ENCODE measurements at places on chromosomes 3 and 15.
A peak's percentile ranks its signal among the peaks of the same experiment; 100 is the strongest.

DNA sequence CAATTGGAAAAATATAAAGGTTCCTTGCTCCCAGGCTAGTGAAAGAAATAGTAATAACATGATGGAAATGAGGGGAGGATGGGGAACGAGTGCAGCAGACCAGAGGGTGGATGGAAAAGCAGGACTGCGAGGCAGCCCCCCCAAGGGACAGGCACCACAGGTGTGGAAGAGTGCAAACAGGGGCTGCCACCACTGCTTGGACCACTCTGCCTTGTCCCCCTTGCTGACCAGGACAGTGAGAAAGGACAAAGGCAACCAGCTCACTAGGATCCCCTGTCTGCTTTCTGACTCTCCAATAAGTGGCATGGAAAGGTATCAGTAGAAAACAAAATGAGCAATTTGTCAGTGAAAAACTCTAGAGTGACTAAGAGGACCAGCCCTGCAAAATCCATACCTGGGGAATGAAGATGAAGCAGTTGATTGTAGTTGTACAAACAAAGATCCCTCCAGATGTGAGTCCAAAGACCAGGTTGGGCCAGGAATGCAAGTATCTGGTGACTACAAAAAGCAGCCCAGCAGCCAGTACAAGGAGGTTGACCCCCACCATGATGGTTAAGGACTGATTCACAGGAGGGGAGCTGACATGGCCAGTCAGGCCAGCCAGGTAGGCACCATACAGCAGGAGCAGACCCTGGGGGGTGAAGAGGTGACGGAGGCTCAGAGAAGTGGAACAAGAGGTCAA, 86.6 kb upstream of the GSK3B start:
- H3K4me3 ChIP-seq = no peak overlapping the region
- no peaks in the 10 kb centered on the region for H3K4me1 ChIP-seq
- no peak for DNase-seq
- no peaks in the 10 kb centered on the region for H3K36me3 ChIP-seq
- H3K27ac ChIP-seq = no peak overlapping the region

DNA sequence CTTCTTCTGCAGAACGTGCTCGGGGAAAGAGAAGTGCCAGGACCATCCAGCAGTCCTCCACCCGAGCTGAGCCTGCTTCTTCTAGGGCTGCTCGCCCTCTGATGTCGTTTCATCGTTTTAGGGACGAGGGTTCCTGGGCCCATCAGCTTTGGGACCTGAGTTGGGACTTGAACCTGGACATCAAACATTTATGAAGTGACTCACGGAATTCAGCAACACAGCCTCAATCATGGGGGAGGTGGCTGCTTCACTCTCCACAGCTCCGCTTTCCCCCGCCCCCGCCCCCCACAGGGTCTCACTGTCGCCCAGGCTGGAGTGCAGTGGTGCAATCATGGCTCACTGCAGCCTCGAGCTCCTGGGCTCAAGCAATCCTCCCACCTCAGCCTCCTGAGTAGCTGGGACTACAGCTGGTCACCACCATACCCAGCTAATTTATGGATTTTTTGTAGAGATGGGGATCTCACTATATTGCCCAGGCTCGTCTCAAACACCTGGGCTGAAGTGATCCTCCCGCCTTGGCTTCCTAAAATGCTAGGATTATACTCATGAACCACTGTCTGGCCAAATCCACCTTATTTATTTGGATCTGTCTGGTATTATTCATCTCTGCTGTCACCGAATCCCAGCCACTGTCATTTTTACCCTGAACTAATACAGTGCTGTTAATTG, 725 bp upstream of the SCAMP2 start:
- H3K4me1 ChIP-seq = peaks cover 37% of the 10 kb centered on the region
- peak; percentile 14 for DNase-seq
- peaks cover 32% of the 10 kb centered on the region for H3K36me3 ChIP-seq
- peak overlapping the region; percentile 95 for H3K27ac ChIP-seq
- peak overlapping the region; percentile 98 for H3K4me3 ChIP-seq

- H3K4me3 ChIP-seq = no peak overlapping the region
- no peaks in the 10 kb centered on the region for H3K4me1 ChIP-seq
- H3K36me3 ChIP-seq = no peaks in the 10 kb centered on the region
- no peaks in the 10 kb centered on the region for H3K27me3 ChIP-seq
These were observed 24.0 kb downstream of the ABI3BP start for GRCh38 chr3:100968932-100969906.

DNA sequence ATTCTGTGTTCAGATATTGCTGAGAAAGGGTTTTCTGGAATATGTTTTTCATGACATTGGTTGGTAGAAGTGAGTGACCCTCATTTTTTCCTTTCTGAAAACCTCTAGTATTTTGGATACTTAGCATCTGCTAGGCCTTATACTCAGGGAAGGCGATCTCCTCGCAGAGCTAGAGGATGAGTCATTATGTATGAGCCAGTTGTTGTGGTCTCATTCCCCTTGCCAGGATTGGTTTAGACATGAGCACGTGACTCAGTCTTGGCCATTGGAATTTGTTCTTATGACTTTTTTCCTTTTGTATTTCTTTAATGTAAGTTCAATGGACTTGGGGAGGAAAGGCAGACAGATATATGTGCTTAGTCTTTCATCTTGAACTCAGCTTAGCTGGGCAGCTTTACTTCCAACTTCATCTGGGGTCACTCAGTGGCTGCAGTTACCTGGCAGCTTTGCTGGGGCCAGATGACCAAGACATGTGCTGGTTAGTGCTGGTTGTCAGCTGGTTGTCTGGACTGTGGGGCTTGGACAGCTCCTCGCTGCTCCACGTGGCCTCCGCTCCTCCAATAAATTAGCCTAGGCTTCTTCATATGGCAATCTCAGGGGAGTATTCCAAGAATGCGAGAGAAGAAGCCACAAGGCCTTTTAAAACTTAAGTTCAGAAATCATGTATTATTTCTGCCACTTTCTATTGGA, 207.5 kb downstream of the IL20RB start:
- H3K27me3 ChIP-seq = peaks cover 26% of the 10 kb centered on the region
- H3K27ac ChIP-seq = no peak overlapping the region
- H3K4me1 ChIP-seq = no peaks in the 10 kb centered on the region
- no peak for DNase-seq

DNA sequence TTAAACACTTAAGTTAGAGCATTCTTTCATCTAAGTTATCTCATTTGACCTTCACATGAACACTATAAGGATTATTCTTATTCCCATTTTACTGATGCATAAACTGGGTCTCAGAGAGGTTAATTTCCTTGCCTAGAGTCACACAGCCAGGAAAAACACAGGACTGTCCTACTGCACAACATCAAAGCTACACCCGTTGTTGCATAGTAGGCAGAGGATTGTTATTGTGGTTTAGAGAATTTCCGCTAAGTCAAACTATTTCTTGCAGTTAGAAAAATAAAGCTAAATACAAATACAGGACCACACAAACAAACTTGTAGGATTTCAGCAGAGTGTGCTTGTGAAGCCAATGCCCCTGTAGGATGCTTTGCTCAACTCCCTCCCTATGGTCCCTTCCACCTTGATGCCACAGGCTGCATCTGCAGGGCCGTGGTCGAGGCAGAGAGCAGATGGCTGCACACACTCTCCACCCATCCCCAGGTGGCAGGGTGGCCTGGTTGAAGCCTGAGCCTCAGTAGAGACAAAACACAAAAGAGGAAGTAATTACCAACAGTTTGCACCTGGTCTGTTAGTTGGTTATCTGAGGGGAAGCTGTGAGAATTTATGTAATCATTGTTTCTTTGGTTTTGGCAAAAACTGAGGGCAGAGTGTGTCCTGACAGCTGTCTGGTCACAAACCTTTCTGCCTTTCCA, 41.1 kb upstream of the SKOR1 start:
- peak overlapping the region; percentile 55 for H3K4me3 ChIP-seq
- DNase-seq = peak; percentile 7
- peaks cover 31% of the 10 kb centered on the region for H3K4me1 ChIP-seq
- no peaks in the 10 kb centered on the region for H3K27me3 ChIP-seq
- peaks cover 8% of the 10 kb centered on the region for H3K36me3 ChIP-seq
- H3K27ac ChIP-seq = peak overlapping the region; percentile 61

Measured in effector memory CD8-positive, alpha-beta T cell (primary cell).